ENCODE measurements at places on chromosomes 1 and 21.

- DNase-seq: peak; percentile 20
Observed at GRCh38 chr1:25174730-25175612, 57.3 kb downstream of the SYF2 start.

DNA sequence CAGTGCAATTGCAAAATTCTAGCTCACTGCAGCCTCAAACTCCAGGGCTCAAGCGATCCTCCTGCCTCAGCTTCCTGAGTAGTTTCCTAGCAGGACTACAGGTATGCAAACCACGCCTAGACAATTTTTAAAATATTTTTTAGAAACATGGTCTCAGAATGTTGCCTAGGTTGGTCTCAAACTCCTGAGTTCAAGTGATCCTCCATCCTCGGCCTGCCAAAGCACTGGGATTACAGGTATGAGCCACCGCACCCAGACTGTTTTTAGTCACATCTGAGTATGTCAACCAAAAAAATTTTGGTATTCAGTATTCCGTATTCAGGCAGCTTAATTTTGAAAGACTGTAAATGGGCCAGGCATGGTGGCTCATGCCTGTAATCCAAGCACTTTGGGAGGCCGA is 11.2 kb downstream of the TARBP1 start:
- DNase-seq: no peak

DNA sequence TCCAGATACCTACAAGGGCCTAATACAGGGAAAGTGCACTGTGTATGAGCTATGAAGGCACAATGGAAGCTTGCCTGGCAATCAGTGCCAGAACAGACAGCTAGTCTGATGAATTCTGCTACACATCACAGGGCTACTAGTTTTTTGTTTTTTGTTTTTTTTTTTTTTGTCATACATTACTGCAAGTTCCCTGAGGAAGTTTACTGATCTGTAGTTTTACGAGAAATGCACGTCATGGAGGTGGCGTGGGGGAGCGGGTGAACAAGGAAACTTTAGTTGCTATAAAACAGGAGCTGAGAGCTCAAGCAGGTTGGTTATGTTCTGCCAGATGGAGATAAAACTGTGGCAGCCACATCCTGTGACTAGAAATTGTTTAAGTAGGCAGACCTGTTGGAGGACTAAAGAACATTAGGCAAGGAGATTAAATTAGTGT is 17.7 kb downstream of the PTPRC start:
- no peak for DNase-seq

DNA sequence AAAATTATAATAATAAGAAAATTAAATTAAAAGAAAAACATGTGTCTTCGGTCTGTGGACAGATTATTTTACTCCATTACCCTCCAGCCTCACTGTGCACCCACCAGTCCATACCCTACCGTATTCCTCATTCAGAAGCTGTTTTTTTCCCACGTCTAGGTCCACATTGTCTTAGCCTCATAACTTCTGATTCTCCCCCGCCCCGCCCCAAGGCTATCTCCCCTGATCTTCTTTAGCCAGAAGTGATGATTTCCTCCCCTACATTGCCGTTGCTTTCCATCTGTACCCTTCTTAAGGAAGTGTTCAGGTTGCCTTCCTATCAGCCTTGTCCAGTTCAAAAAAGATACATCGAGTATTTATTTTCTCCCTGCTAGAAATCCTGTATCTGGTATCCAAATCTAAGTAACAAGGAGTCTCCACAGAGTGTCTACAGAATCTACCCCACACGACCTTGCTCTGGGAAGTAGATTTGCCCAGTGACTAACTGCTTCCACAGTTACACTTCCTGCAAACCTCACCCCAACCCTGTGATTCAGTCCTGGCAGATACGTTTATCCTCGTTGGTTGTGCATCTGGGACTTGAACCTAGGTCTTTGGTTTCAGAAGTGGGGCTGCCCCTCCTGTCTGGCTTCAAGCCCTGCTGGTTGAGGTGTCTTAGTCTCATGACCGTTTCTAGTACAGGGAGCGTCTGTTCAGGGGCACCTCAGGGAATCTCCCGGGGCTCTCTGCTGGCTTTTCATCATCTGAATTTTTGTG is 470.2 kb downstream of the CAMTA1 start:
- no peak for DNase-seq

DNA sequence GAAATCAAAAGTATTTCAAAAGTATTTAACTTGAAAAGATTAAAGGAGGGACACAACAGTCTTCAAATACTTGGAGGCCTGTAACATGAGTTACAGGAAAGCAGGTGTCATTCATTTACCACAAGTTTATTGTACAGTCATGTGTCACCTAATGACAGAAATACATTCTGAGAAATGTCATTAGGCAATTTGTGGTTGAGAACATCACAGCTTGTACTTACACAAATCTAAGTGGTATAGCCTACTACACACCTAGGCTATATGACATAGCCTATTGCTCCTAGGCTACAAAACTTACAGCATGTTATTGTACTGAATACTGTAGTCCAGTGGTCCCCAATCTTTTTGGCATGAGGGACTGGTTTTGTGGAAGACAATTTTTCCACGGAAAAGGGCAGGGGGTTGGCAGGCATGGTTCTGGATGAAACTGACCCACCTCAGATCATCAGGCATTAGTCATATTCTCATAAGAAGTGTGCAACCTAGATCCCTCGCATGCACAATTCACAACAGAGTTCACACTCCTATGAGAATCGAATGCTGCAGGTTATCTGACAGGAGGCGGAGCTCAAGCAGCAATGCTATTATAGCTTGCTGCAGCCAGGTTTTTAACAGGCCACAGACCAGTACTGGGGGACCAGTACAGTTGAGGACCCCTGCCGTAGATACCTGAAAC is 25.0 kb upstream of the PHTF1 start:
- DNase-seq: no peak

All from SK-MEL-5 (cell line).